ENCODE measurements at places on chromosomes 7 and 10. TPM values are rescaled to one million over a fixed set of nuclear protein-coding genes. Genes with fewer than 3 reads are reported as not detected.

Gene PGAM1
- total RNA-seq, result 249 TPM

Gene TACC2
- 113 TPM for total RNA-seq

Gene SLC25A40
- 34.2 TPM for total RNA-seq

Gene EN2
- not detected for total RNA-seq

Gene SSC4D
- 0.15 TPM for total RNA-seq

Gene GNAT3
- not detected for total RNA-seq

Gene DEPP1
- total RNA-seq, result 17.1 TPM

Gene INHBA
- total RNA-seq, result 0.42 TPM

Gene CACNA2D1
- 10.9 TPM for total RNA-seq

Gene CEP55
- total RNA-seq, result 2.0 TPM

Gene KAZALD1
- total RNA-seq, result 17.7 TPM

Gene CELF2
- total RNA-seq, result 33.7 TPM

Gene GHRHR
- not detected for total RNA-seq

Gene WASL
- total RNA-seq, result 108 TPM

Gene C7orf33
- not detected for total RNA-seq

Gene CYP26C1
- total RNA-seq, result 0.14 TPM

Gene HMX2
- total RNA-seq, result 0.20 TPM

Gene CDC14C
- not detected for total RNA-seq

Gene ITPRID1
- 2.6 TPM for total RNA-seq

Gene DBF4
- 11.0 TPM for total RNA-seq

Gene SAMD9L
- 9.9 TPM for total RNA-seq

Gene HECW1
- 0.89 TPM for total RNA-seq

Gene EPHB6
- total RNA-seq, result 3.2 TPM

Gene CCDC136
- 5.6 TPM for total RNA-seq

Gene TEX36
- total RNA-seq, result not detected

Gene VOPP1
- 78.6 TPM for total RNA-seq

Gene RBP3
- not detected for total RNA-seq

Gene MSRB2
- total RNA-seq, result 43.7 TPM

Gene DKK1
- 3.2 TPM for total RNA-seq

Gene GPR158
- 0.42 TPM for total RNA-seq

Gene SPAM1
- not detected for total RNA-seq

Gene TACR2
- 26.8 TPM for total RNA-seq

Gene IFIT2
- 4.3 TPM for total RNA-seq

Gene LHFPL3
- 0.34 TPM for total RNA-seq

Gene ZP3
- 5.9 TPM for total RNA-seq

Gene PKD2L1
- not detected for total RNA-seq

Gene C10orf67
- not detected for total RNA-seq

Gene EIF5AL1
- 0.53 TPM for total RNA-seq

Gene EFCAB10
- total RNA-seq, result not detected

Gene VPS50
- 27.6 TPM for total RNA-seq

Gene CUL2
- total RNA-seq, result 25.0 TPM

Gene UROS
- total RNA-seq, result 30.5 TPM

Gene ELMO1
- 16.1 TPM for total RNA-seq

Gene ELFN1
- total RNA-seq, result 0.25 TPM

Gene DRGX
- 0.11 TPM for total RNA-seq

Gene KLF14
- not detected for total RNA-seq

Gene C10orf53
- total RNA-seq, result not detected

Gene TTYH3
- total RNA-seq, result 51.0 TPM

Gene CBLL1
- 19.2 TPM for total RNA-seq

Gene ZMYND11
- 42.7 TPM for total RNA-seq

Gene TSPAN33
- 7.5 TPM for total RNA-seq

Gene TWIST1
- total RNA-seq, result 0.27 TPM

Gene TAS2R40
- not detected for total RNA-seq

Gene ECHS1
- total RNA-seq, result 205 TPM

Gene NEURL1
- 49.2 TPM for total RNA-seq

All from left colon (tissue), 2 donors.